Right renal pelvis (tissue), 4 donors: ENCODE measurements at places on chromosomes 12 and 14. TPM values are rescaled to one million over a fixed set of nuclear protein-coding genes. Genes with fewer than 3 reads are reported as not detected.

The LBHD2 gene
- polyA plus RNA-seq: not detected

- no peak for DNase-seq
Observed at GRCh38 chr12:66319266-66319954, 17.1 kb downstream of the HELB start.

DNA sequence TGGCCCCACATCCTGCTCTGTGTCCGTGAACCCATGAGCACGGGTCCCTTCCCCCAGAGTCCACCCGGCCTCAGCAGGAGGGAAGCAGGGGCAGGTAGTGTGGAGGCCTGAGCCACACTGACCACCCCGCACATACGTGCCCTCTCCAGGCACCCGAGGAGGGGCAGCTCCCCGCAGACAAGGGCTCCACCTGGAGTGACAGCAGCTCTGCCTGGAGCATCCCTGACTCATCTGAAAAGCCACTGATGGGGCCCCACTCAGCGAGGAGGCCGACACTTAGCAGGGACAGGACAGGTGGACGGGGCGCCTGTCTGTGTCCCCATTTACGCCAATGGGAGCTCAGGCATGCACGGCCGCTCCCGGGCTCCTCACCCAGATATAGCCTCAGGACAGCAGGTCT lies 237.6 kb upstream of the SFSWAP start:
- DNase-seq: no peak

GRCh38 chr12:95820096-95820703 lies 29.6 kb upstream of the NTN4 start:
- no peak for DNase-seq

GRCh38 chr12:12272869-12273268 lies 6.0 kb upstream of the LRP6 start:
- DNase-seq: no peak

The ESYT1 gene
- 82.4 TPM for polyA plus RNA-seq
